NCI-H1092 (cell line): ENCODE measurements at places on chromosomes 6 and 20.

DNA sequence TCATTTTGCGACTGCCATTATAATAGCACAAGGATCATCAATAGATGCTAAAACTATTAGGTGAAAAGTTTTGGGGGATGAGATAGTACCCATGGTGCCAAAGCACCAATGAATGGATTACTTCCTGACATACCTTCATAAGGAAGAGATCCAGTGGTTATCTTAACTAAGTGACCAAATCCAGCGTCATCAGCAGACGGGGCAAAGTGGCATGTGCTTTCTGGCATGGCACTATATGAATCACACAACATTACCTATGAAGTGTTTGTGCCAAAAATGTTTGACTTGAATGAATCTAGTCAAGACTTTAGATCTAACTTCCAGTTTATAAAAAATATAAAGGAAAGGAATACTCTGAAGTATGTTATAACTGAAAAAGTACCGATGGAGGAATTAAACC, 10.8 kb downstream of the TRIM26 start:
- DNase-seq: no peak

DNA sequence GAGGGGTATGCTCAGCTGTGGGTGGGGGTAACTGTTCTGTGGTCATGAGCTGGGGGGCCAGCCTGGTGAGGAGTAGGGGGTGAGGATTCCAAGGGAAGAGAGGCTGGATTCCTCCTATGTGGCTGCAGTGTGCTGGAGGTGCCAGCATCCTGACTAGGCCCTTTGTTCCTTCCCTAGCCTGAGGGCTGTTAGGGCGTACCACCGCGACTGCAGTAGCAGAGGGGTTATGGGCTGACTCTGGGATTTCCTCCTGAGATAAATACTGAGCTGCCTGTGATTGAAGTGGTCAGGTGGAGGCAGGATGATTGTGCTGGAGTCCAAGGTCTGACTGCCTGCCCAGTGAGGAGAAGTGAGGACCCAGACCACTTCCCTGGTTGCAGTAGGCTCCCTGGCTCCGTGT, 205.3 kb downstream of the ADGRG6 start:
- DNase-seq: no peak

DNA sequence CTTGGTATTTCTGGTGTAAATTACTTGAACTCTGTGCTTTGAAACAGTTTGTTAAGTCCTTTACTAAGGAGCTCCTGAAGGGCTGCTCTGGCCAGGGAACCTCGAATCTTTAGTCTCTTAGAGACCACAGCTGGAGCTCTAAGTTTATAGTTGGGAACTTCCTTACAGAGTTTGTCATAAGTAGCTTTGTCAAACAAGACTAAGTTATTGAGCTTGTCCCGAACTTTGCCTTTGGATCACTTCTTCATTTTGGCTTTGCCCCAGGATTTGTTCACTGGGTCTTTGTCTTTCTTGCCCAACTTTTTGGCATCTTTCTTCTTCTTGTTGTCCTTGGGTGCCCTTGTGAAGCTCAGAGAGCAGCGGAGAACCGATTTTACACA, 64.8 kb downstream of the FAM50B start:
- DNase-seq: no peak

DNA sequence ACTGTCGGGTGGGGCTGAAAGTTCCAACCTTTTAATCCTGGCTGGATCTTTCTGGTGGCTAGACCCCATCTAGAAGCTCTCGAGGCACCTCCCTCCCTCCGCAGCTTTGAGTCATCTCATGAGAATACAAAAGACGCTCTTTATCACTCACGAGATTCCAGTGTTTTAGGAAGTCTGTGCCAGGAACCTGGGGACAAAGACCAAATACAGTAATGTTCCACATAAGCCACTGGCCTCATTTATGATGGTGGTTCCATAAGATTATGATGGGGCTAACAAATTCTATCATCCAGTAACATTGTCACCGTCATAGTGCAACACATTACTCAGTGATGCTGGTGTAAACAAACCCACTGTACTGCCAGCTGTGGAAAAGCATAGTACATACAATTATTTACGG, 48.7 kb downstream of the NCOA7 start:
- no peak for DNase-seq

DNA sequence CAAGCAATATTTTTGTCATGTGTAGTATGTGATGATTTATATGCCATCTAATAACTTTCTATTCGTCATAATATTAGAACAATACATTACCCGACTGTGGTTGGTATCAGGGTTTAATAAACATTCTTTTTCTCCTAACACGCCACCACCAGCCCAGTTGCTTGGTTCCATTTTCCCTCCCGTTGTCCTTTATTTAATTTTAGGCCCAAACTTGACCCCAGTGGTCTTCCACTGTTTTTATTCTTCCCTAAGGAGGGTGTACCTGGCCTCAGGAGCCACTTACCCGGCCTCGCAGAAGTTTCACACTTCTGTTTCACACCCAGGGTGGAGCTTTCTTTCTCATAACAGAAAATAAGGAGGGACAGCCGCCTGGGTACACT, 33.1 kb upstream of the PIM1 start:
- no peak for DNase-seq

DNA sequence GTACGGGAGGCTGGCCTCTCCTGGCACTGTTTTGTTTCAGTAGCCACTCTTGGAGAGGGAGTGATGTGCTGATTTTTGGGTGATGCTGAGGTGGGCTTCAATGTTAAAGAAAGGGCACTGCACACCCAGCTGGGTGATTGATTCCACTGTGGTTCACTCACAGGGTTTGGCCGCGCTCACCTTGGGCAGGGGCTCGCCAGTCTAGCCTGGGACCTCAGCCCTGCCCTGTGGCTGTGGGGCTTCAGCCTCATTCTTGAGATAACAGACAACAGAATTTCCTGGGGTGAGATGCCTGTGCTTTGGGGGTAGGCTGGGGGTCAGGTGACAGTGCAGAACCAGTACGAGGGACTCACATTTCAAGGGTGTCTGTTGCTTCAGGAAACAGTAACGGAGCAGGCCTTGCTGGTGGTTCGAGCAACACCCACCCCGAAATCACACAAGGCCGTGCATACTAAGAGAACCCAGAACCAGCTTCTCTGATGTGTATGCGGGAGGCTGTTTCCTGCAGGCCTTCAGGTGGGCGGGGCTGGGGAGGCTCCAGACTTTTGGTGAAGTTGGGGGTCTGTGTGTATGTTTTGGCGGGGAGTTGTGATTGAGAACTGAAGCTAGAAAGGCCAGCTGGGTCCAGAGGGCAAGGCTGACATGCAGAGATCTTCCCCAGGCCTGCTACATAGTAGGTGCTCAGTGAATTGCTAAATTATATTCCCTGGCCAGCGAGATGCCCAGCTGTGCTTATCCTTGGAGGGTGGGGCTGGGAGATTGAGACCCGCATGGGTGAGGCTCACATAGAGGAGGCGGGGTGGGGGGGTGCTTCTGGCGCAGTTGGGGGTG, 154.2 kb upstream of the RNF24 start:
- DNase-seq: no peak

DNA sequence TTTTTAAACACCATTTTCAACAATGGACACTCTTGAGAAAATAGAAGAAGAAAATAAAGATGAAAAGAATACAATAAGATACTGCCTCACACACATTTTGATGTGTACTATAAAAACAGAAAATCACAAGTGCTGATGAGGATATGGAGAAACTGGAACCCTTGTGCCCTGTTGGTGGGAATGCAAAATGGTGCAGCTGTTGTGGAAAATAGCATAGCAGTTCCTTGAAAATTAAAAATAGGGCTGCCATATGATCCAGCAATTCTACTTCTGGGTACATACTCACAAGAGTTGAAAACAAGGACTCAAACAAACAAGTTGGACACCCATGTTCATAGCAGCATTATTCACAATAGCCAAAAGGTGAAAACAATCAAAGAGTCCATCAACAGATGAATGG, 173.0 kb downstream of the KIF16B start:
- DNase-seq: no peak

GRCh38 chr6:127464161-127464880, 5.1 kb upstream of the KIAA0408 start:
- DNase-seq: no peak

GRCh38 chr6:145631374-145631773, 103.9 kb downstream of the EPM2A start:
- DNase-seq: no peak
